NCI-H1105 (cell line): ENCODE measurements at places on chromosomes 1 and 21.

DNA sequence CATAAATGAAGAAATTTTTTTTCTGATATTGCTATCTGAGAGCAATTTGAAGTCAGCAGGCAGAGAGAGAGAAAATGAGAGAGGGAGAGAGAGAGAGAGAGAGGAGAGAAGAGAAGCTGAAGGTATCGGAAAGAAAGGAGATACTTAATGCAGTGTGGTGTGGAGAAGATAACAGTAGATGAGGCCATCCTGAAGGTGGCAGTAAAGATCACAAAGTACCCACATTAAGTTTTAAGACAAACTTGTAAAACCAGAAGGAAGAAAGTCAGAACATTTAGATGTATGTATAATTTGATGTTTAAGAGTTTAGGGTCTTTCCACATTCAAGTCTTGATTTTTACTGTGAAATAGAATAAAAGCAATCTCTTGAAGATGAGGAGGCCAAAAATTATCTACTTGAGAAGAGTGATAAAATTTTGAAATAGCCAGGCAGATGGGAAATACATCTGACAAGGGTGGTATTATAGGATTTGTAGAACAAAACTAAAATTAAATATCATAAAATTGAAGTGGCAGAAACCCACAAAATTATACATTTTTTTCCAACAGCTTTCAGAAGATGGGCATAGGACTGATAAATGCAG, 1753.4 kb downstream of the MRPL39 start:
- no peak for DNase-seq

- no peak for DNase-seq
These were observed 14.1 kb downstream of the INTS3 start for GRCh38 chr1:153741986-153742385.

DNA sequence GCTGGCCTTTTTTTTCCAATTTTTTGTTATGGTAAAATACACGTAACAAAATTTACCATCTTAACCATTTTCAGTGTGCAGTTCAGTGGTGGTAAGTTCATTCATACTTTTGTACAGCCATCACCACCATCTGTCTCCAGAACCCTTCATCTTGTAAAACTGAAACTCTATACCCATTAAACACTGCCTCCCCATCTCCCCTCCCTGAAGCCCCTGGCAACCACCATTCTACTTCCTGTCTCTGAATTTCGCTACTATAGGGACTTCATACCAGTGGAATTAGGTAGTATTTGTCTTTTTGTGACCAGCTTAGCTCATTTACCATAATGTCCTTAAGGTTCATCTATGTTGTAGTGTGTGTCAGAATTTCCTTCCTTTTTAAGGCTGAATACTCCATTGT, 8.7 kb downstream of the PKNOX1 start:
- no peak for DNase-seq

- no peak for DNase-seq
These were observed 13.4 kb downstream of the TSNAX start for GRCh38 chr1:231541842-231542241.

DNA sequence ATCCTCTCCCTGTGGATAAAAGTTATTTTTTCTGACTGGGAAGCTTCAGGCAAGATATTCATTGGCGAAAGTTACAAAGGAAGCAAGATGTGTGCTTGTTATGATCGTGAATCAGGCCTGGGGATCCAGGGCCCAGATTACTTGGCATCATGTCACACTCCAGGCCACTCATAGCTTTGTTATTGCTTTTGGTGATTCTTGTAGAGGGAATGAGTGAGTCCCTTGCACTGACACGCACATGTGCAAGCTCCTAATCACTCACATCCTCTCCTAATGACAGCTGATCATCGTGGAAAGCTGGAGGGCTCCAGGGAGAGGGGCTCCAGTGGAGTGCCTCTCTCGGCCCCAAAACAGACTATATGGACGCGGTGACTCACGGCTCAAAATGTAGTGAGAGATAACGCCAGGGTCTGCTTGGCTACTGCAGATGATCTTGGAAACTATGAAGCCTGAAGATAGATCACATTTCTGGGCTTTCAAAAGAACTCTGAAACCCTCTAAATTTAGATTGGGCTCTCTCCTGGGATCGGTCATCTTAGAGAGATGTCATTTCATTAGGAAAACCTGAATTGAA, 481.1 kb upstream of the USP24 start:
- DNase-seq = no peak

- no peak for DNase-seq
These were observed 23.0 kb downstream of the RGS1 start for GRCh38 chr1:192598589-192598988.

- no peak for DNase-seq
These were observed 19.4 kb downstream of the LDLRAD2 start for GRCh38 chr1:21831454-21831970.

- no peak for DNase-seq
These were observed 84.9 kb downstream of the C1orf21 start for GRCh38 chr1:184471686-184472085.

GRCh38 chr1:67890857-67891256, 57.6 kb upstream of the GNG12 start:
- no peak for DNase-seq

DNA sequence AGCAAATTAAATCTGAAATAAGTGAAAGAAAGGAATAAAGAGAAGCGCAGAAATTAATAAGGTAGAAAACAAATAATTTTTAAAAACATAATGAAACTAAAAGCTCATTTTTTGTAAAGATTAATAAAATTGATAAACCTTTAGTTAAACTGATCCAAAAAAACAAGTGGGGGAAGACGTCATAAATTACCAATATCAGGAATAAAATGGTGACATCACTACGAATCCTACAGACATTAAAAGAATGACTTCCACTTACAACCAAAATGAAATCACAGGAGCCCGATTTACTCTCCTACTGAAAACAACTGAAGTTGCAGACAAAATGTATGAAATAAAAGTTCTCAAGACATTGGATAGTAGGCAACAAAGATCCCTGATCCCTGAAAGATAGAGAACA, 68.1 kb upstream of the IFFO2 start:
- no peak for DNase-seq

DNA sequence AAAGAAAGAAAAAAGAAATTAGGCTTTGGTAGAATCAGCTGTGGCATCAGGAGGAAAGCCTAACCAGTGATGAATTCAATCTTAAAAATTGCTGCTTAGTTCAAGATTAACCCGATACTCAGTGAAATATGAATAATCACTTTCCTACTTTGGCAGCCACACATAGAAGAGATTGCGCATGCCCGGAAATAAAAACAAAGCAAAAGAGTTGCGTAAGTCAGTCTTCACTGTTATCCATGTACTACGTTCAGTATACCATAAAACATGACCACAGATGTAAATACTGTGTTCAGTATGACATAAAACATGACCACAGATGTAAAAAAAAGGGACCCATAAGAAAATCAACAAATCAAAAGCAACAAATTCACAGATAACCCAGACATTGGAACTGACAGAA, 19.2 kb downstream of the CD1D start:
- DNase-seq = no peak

DNA sequence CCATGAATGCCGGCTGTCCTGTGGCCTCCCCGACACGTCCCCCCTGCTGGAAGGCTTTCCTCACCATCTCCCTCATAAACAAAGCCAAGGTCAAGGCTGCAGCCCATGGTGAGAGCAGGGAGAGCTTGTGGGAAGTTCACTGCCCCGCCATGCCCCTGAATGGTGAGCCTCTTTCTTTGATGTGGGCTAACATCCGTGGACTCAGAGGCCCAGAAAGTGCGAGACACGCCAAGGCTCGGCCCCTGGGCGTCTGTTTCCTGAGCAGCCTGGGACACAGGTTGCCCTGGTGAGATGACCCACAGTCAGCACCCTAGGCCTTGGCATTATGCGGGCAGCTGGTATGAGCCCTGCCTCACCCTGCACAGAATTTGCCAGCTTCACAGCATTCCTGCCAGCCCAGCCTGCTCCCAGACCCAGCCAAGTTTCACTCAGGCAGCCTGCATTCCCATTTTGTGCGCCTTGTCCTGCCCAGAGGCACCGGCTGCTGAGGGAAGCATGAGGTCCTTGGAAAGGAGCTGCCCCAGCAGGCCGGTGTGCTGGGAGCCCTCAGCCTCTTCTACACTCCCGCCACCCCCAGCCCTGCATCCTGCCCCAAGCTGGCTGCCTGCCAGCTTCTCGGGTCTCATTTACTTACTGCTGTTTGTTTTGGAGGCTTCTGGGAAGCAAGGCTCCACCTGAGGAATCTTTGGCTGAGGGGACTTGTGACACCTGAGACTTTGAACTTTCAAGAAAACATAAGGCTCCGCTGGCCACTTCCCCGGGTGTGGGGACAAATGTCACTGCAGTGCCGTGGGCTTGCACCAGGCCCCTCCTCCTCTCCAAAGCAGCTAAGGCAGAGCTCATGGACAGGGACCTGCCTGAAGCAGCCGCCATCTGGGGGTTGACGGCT, 31.9 kb downstream of the NEK2 start:
- DNase-seq = peak; percentile 86

GRCh38 chr1:30450818-30451233, 272.6 kb downstream of the MATN1 start:
- no peak for DNase-seq

DNA sequence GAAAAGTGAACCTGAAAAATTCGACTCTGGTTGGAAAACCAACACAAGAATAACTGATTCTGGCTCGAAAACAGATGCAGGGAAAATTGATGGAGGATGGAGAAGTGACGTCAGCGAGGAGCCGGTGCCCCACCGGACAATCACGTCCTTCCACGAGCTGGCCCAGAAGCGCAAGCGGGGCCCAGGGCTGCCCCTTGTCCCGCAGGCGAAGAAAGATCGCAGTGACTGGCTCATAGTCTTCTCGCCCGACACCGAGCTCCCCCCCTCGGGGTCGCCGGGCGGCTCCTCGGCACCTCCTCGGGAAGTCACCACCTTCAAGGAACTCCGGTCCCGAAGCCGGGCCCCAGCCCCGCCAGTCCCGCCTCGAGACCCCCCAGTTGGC, 1.9 kb downstream of the RUSC1 start:
- DNase-seq = peak; percentile 10

DNA sequence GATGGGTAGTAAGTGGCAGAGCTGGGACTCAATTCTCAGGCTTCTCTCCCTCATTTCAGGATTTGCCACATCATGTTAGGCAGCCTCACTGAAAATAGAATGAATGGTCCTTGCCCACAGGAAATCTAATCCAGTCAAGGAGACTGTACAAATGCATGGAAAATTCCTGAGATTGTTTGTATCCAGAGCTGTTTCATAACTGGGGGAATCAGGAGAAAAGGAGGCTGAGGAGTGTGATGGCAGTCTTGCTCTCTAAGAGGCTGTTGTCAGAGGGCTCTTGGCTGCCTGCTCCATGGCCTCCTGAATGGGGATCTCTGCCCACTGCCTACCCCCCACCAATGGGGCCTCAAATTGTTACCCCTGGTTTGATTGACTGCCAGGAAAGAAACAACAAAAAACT, 141.9 kb upstream of the TNR start:
- DNase-seq = no peak

DNA sequence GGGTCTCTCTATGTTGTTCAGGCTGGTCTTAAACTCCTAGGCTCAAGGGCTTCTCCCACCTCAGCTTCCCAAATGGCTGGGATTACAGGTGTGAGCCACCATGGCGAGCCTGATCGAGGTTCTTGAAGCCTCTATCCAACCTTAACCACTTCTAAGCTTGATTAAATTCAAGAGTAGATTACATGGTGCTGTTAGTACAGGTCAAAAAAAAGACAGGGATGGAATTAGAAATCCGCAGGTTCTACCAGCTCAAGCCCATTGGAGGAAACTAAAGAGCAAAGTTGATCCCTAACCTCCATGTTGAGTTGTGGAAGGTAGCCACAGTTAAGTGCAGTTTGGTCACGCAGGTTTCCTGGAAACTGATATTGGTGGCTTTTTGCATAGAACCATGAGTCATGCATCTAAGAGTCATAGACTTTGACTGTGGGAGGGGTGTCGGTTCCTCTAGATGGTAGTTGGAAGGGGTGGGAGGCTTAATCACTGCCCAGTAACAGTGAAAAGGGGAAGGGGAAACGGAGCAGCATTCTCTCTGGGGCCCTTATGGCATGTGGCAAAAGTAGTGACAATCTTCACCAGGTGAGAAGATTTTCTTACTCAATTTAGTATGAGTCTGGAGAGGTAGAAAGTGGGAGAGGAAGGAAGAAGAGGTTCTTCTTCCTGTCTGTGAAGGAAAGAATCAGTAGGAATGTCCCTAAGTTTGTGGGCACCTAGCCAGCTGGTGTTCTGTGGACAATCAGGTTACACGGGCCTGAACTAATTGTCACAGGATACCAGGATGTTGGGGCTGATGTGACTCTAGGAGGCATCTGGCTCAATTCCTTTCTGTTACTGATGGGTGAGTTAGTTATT, 7.0 kb downstream of the CD53 start:
- no peak for DNase-seq

- DNase-seq = no peak
These were observed 28.8 kb downstream of the PLEKHO1 start for GRCh38 chr1:150178548-150178947.

DNA sequence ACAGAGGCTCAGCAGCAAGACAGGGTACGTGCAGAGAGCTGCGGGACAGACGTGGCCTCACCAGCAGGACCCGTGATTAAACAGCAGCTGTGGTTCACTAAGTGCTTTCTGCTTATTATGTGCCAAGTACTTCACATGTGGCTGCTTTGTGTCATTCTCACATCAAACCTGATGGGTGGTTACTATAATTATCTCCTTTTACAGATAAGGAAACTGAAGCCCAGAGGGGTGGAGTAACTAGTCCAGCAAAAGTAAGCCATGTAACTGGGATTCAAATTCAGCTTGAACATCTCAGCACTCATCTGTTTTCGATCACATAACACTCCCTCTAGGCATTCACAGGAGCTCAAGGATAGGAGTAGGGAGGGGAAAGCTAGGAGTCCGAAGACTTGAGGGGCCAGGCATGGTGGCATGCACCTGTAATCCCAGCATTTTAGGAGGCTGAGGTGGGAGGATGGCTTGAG, 50.8 kb upstream of the CLIC4 start:
- DNase-seq = peak; percentile 42

DNA sequence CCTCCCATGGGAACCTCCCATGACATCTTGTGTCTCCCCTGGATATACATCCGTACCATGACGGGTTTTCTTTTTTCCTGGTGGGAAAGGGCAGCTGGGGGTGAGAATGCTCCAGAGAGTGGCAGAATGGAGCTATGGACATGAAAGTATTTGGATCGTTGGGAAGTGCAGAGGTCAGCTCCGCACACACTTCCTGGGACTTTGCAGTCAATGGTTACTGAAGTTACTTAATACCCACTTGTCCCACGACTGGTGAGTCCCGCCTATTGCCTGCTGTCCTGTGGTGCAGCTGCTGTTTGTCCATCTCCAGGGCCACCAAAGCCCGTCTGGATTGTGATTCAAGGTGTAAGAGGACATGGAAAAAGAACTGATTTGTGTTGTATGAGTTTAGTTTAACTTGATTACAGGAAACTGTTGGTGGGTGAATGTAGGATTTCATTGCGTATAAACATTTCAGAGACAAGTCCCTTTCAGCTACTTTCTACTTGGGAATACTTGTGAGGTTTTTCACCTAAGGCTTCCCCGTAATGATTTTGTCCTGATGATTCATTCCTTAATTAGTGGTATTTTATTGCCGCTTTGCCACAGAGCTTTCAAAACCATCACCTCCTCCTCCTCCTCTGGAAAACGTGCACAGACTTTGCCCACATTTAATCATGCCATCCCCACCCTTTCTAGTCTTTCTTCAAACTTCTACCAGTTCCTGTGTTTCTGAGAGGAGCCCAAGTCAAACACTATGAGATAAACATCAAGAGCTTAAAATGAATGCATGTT, 308.8 kb downstream of the KIF26B start:
- no peak for DNase-seq

GRCh38 chr1:22075718-22076117, 23.2 kb downstream of the CDC42 start:
- no peak for DNase-seq
